AG10803 (cell line): ENCODE measurements at places on chromosomes 3 and 15.

- peak; percentile 5 for DNase-seq
Observed at GRCh38 chr3:104291878-104292277, 1074.8 kb upstream of the ALCAM start.

DNA sequence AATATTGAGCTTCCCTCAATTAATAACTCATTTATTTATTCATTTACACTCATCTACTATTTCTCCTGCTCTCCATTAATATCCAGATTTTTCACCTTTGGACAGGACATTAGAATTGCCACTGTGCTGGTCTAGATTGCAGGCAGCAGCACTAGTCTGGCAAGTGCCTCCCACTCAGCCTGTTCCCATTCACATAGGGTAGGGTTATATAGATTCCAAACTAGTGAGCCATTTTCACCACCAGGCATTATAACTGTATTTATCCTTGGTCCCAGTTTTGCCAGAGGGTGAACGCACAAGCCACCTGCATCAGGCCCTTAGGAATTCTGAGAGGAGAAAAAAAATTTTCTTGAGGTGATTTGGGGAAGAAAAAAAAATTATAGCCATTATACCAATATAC, 44.5 kb downstream of the ANAPC13 start:
- DNase-seq, result no peak

DNA sequence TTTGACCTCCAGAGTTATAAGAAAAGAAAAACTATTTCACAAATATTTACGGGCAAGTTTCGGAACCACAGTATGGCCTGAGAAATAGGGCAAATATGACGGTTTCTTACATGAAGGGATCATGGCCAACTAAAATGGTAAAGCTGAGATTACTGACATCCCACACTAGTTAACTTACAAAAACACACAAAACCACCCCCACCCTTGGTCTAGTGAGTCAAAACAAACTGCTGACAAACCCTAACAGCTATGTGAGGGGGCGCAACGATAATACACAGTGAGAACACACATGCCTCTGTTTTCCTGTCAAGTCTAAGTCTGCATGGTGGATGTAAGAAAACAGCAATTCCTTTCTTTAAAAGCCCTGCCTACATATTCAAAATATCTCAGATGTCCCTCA, 32.3 kb downstream of the CBLB start:
- DNase-seq, result peak; percentile 29

DNA sequence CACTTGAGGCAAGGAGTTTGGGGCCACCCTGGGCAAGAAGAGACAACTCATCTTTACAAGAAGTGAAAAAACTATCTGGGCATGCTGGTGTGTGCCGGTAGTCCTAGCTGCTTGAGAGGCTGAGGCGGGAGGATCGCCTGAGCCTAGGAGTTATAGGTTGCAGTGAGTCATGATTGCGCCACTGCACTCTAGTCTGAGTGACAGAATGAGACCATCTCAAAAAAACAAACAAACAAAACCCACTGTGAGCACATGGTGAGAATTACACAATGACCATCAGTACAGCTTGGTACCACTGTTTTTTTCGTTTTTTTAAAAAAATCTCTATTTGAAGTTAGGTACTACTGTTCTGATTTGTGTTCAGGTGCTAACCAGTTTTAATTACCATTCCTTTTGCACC, 13.6 kb downstream of the VPS39 start:
- peak; percentile 22 for DNase-seq

GRCh38 chr15:64634027-64634426, 141.4 kb downstream of the RBPMS2 start:
- DNase-seq, result no peak

GRCh38 chr3:50873376-50874157, 198.8 kb downstream of the DOCK3 start:
- DNase-seq, result no peak

DNA sequence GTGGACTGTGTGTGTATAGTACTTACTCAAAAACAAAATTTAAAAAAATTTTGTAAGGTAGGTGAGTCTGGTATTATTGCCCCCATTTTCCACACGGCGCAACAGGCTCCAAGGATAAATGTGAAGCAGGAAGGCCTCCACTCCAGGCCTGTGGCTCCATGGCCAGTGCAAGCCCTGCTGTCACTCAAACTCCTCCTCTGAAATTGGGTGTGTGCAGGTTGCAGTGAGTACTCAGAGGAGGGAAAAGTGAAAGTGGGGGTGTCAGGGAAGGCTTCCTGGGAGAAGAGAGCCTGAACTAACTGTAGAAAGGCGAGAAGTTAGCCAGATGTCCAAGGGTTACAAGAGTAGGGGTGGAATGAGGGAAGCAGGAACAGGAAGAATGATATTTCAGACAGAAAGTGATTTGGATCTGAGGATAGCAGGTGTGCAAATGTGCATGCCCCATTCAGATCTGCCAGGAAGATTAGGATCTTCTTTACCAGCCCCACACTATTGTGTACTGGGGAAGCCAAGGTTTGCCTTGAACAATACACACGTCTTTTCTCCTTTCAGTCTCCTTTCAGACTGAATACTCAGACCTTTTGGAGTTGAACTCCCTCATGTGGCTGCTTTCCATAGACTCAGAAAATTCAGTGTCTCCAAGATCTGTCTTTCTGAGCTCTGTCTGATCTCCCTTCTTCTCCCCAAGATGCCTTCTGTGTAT, 48.7 kb upstream of the RYK start:
- DNase-seq, result peak; percentile 46

- DNase-seq, result peak; percentile 54
Observed at GRCh38 chr3:112744825-112745566, 101.7 kb downstream of the CD200R1L start.

- DNase-seq, result peak; percentile 73
Observed at GRCh38 chr15:89812011-89812846, 2.4 kb downstream of the ANPEP start.

DNA sequence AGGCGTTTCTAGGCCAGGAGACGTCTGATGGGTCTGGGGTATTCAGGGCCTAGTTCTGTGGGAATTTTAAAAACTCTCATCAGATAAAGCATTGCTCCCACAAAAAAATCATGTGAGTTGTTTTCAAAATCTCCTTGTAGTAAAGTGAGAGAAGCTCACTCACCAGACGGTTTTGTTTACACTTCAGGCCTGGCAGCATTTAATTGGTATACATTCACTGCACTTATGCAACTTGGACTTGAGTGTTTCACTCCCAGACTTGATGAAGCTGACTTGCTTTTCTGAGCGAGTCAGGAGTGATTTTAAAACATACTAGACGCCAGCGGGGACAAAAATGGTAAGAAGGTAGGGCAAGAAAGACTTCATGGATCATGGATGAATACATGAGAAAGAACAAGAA, 75.2 kb downstream of the SLCO3A1 start:
- DNase-seq, result no peak

- no peak for DNase-seq
Observed at GRCh38 chr3:15997274-15997943, 177.1 kb upstream of the GALNT15 start.

DNA sequence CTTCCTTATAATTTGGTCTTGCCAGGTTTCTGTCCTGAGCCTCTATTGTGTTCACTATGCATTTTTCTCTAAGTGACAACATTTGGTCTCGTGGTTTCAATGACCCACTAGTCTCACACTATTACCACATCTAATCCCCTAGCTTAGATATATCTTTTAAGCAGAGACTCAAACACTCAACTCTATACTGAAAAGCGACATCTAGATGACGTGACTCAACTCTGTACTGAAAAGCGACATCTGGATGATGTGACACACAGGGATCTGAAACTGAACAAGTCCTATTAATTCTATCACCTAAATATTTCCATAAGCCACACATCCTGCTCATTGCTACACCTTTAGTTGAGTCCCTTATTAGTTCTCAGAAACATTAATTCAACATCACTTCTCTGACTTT, 141.7 kb upstream of the MBNL1 start:
- DNase-seq, result peak; percentile 16

DNA sequence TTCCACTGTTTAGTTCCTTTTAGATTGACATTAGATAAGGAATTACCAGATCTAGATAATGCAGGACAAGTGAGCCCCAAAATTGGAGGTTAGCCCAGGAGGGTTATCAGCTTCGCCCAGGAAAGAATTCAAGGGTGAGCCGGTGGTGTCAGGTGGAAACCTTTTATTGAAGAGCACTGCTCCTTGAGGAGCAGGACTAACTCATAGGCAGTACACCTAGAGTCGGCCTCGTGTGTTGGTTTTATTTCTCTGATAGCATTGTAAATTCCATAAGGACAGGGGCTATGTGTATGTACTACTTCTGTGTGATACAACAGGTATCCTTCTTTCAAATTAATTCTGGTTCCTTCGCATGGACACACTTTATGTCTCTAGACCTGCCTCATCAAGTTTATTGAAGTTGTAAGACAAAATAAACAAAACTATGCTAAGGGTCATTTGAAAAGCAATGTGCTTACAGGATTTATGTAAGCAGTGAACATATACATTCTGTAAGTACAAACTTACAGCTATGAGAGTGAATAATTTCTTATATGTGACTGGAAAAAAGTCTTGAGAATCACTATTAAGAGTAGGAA, 57.2 kb downstream of the SNX4 start:
- DNase-seq, result no peak

DNA sequence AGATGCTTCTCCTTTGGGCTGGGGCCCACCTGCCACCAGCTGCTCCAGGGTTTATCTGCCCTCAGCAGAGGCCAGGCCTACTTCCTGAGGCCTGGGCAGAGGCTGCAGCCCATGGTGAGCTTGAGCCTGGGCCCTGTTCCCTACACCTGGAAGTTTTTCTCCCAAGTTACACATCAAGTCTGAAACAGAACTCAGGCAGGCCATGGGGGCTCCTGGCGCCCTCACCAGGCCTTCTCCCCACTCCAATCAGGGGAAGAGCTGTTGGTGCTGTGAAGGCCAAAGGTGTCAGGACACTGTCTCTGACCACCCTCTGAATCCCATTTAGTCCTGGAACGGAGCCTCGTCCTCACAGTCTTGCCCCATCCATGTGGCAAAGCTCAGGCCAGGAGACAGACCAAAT, 7.3 kb downstream of the VWA5B2 start:
- DNase-seq, result no peak

DNA sequence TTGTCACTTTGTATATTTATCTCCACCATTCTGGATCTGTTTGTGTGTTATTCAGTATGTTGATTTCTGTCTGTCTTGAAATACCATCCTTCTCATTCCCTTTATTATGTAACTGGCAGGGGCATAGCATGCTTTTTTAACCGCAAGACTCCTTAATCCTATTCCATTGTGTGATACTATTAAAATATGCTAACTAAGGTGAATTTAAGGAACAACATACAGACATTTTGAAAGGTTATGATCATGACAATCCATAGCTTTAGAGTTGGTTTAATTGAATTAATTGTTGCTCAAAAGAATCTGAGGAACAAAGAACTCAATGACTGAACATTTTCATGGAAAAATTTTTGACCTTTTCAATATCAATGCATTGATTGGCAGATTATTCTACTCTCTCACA, 677.3 kb upstream of the ROBO1 start:
- no peak for DNase-seq

GRCh38 chr15:25688166-25688565, 175.0 kb downstream of the ATP10A start:
- no peak for DNase-seq

DNA sequence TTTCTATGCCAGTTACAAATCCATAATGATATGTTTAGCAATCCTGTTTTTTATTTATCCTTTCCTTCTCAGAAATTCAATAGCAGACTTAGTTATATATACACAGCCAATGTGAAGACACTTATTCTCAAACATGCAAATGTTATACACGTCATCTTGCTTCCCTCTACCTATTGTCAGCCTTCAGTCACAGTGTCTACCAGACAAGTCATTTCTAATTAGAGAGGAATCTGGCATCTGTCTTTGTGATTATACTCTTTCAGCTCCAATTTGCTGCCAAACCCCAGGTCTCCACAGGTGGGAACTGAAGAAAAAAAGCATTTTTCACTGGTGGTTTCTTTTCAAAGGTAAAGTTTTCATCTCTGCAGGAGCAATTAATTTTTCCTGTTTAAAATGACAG, 793.1 kb downstream of the AGBL1 start:
- no peak for DNase-seq

- DNase-seq, result peak; percentile 64
Observed at GRCh38 chr15:80977627-80978036, 12.0 kb downstream of the MESD start.

DNA sequence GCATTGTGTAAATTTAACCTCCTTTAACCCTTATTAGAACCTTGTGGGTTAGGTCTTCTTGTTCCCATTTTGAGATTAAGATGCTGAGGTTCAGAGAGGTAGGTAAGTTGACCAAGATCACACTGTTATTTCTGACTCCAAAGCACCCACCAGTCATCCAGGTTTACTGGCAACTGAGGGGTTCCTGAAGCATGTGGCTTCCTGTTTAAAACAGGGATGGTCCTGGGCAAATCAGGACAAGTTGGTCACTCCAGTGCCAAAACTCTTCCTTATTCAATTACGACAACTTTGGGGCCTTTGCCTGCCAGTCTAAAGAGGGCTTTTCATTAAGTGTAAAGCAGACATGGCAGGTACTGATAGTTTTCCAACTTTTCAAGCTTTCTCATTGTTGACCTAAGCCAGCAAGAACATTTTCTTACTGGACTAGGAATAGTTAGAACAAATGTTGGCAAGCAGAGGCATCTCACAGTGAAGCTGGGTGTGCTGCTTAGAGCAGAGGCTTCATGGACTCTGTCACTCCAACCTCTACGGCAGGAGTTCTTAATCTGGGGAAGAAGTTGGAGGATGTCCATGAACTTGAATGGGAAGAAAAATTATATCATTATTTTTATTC, 149.4 kb upstream of the ADAMTS9 start:
- no peak for DNase-seq

DNA sequence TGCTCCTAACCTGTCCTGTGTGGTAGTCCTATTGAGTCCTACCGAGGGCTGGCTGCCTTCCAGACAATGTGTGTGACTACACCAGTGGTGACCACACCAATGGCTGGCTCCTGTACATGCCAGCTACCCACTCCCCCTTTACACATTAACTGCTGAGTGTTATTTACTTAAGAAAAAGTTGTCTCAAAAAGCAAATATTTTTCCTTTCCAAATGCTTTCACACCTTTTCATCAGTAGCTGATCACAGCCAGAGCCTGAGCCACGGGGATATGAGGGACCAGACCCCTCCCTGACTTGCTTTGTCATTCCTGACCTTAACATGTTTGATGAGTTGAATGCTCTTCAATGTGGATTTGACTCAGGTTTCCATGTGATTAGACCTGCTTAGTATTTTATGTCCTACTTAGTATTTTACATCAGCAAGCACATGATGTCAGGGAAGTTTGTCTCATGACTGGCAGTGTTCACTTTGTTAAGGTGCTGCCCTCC, 29.6 kb upstream of the GREM1 start:
- peak; percentile 56 for DNase-seq

- no peak for DNase-seq
Observed at GRCh38 chr3:108024146-108024850, 66.5 kb downstream of the CD47 start.
